HepG2 (cell line): ENCODE measurements at places on chromosomes 2 and 18.

- DNase-seq = peak; percentile 76
Observed at GRCh38 chr2:25877431-25878360, 591 bp downstream of the ASXL2 start.

DNA sequence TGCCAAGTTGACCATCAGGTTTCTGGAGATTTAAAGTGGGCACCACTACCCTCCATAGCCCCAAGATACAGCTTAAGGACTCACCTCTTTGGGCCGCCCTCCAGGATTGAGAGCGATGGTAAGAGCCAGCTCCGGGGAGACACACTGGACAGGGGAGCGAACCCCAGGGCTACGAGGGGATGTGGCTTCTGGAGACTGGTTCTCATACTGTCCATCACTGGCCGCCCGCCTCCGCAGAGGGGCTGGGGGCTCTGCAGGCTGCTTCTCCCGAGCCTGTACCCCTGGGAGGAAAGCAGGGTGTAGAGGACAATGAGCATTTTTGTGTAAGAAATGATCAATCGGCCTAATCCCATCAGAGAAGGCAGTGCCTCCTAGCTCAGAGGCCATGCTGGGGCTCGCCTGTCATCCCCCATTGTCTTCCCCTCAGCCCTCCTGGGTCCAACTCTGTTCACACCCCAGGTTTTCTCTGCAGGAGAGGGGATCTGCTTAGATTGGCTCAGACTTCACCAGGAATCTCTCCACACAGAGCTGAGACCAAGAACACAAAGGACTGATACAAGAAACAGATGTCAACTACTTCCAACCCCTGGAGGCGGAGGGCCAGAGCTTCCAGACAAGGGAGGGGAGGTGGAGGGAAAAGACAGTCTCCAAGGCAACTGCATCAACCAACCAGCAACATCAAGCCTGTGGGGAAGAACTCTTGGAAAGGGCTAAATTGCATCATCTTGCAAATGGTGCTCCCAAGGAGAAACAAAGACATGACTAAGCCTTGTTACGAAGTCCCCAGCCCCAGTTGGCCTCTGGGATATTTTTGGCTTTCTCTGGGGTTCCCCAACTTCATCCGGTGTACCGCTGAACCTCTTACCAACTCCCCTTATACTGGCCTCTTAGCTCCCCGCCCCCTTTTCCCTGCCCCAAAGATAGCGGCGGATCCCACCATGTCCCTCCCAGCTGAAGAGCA lies 166.6 kb downstream of the TNS1 start:
- no peak for DNase-seq

GRCh38 chr2:29035016-29035745 lies 39.1 kb downstream of the PCARE start:
- no peak for DNase-seq

DNA sequence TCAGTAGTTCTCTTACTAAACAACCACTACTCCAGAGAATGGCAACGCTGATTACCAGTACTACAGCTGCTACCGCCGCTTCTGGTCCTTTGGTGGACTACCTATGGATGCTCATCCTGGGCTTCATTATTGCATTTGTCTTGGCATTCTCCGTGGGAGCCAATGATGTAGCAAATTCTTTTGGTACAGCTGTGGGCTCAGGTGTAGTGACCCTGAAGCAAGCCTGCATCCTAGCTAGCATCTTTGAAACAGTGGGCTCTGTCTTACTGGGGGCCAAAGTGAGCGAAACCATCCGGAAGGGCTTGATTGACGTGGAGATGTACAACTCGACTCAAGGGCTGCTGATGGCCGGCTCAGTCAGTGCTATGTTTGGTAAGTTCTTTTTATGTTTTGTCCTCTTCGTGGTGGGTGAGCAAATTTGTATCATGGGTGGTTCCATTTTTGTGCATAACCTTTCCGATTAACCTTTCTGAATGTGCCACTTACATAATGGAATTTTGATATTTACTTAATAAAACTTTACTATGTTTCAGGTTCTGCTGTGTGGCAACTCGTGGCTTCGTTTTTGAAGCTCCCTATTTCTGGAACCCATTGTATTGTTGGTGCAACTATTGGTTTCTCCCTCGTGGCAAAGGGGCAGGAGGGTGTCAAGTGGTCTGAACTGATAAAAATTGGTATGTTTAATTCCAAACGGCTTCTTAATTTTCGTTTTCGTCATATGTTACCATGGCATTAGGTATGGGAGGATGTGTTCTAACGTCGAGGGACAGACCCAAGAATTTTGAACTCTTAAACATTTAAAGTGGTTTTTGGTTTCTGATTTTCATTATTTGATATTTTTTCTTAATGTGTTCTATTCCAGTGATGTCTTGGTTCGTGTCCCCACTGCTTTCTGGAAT lies 1.3 kb downstream of the SLC20A1 start:
- DNase-seq = no peak

GRCh38 chr2:28929581-28929980 lies 35.1 kb downstream of the WDR43 start:
- no peak for DNase-seq

DNA sequence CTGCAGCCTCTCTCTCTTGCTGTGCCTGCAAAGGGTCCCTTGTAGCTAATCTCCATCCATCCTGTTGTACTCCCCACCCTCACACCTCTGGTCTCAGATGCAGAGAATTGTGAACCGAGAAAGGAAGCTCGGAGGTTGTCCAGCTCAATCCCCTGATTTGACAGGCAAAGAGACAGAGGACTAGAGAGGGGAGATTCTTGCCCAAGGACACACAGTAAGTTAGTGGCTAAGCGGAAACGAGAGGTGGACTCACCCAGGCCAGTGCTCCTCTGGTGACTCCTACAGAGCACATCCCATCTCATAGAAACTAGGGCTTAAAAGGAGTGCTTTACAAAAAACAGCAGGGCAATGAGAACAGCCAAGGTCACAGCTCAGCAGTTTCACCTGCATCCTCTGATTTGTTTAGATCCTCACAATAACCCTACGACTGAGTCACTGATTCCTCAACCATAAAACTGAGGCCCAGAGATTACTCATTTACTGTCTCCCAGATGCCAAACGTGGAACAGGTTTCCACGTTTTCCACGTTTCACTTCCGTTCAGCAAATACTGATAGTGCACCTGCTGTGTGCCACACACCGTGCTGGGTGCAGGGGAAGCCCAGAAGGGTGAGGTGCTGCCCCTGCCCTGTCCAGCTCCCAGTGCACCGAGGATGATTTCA lies 22.1 kb downstream of the EHD3 start:
- DNase-seq = no peak

DNA sequence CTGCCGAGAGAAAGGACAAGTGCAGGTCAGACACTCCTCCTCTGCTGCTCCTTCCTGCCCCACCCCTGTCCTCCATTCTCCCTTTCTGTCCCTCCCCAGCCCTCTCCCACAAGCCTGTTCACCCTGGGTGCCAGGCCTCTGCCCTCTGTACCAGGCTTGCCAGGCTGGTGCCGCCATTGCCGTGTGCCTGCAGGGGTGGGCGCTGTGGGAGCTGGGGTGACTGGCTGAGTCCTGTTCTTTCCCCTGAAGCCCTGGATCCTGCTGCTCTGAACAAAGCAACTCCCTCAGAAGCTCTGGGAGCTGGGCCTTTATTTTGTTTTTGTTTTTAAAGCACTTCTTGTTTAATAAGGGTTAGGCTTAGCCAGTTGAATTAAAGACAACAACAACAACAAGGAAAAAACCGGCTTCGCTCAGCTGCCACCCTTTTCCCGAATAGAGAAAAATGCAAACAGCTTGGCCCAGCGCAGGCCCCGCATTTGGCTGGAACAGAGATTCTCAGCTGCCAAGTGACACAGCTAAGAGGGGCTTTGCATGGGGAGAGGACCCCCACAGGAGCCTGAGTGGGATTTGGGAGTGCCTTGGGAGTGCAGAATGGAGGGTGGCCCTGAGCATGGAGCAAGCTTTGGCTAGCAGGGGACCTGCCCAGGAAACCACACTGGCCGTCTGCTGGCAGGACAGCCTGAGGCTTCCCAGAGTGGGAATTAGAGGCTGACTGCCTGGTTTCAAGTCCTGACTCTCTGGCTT lies 9.1 kb downstream of the PCARE start:
- no peak for DNase-seq

- no peak for DNase-seq
Observed at GRCh38 chr2:2012505-2012904, 268.2 kb upstream of the PXDN start.

GRCh38 chr18:46261799-46262198 lies 157.6 kb downstream of the HAUS1 start:
- no peak for DNase-seq

- no peak for DNase-seq
Observed at GRCh38 chr2:383178-383577, 95.3 kb upstream of the ALKAL2 start.

GRCh38 chr2:233353769-233354499 lies at the start of gene DGKD:
DGKD (plus strand) TSS chr2:233354494; CDS start chr2:233354519, 25 bp downstream.
- peak; percentile 79 for DNase-seq

- DNase-seq = no peak
Observed at GRCh38 chr18:13110559-13110958, 108.0 kb upstream of the LDLRAD4 start.

DNA sequence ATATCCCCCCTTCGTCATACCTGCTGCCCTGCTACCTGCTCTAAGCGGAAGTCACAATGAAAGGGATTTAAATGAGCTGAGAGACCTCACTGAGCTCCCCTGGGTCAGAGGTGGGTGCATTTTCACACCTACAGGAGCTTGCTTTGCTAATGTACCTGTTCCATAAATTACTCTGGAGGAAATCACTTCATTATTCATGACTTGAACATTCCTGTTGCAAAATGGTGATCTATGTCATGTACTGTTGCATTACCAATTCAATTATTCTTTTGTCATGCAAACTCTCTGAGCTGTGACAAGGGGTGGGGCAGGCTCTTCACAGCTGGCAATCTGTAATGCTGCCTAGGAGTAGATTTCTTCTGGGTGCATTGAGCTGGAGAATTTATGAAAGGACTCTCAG lies 761.3 kb downstream of the TSN start:
- DNase-seq = no peak

DNA sequence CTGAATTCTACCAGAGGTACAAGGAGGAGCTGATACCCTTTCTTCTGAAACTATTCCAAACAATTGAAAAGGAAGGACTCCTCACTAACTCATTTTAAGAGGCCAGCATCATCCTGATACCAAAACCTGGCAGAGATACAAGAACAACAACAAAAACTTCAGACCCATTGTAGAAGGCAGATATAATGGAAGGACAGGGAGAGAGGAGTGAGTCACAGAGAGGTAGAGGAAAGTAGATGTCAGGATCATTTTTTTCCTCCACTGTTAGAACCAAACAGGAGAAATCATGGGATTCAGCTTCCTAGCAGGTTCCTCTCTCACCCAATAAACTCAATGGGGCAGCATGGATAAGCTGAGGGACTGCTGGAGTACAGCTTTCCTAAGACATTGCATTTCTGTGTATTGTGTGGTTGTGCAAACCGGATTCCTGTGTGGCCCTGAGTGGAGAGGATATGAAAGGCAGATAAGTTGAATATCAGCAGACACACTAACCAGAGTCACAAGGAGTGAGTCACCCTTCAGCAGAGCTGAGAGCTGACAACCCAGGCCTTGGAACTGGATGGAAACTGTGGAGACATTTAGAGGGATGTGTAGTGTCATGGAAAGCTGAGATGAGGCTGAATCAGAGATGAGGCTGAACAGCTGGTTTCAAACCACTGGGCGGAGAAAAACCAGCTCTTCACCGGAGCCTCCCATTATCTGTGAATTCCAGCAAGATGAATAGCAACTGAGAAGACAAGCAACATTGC lies 60.9 kb upstream of the MMADHC start:
- no peak for DNase-seq

- no peak for DNase-seq
Observed at GRCh38 chr2:199962203-199962602, 6.8 kb downstream of the MAIP1 start.
